ENCODE measurements at places on chromosomes 13 and 19. TPM values are rescaled to one million over a fixed set of nuclear protein-coding genes. Genes with fewer than 3 reads are reported as not detected.

ZBTB32 gene
- total RNA-seq: 0.72 TPM

ZNF324B gene
- 8.5 TPM for total RNA-seq

ABHD13 gene
- total RNA-seq: 12.8 TPM

CBY2 gene
- not detected for total RNA-seq

KIR2DL1 gene
- 0.36 TPM for total RNA-seq

DNA sequence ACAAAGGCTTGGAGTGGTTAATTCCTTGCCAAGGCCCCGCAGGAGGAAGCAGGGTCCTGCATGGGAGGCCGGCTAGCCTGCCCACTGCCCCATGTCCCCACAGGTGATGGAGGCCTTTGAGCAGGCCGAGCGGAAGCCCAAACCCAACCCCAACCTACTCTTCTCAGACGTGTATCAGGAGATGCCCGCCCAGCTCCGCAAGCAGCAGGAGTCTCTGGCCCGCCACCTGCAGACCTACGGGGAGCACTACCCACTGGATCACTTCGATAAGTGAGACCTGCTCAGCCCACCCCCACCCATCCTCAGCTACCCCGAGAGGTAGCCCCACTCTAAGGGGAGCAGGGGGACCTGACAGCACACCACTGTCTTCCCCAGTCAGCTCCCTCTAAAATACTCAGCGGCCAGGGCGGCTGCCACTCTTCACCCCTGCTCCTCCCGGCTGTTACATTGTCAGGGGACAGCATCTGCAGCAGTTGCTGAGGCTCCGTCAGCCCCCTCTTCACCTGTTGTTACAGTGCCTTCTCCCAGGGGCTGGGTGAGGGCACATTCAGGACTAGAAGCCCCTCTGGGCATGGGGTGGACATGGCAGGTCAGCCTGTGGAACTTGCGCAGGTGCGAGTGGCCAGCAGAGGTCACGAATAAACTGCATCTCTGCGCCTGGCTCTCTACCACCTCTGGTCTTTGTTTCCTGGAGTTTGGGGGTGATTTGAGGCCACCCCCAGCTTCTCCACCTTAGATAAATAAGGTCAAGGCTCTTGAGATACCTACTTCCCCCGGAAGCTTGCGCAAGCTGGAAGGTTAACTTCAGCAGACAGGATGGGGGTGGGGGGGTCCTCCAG, 2.6 kb downstream of the B3GNT8 start:
- DNase-seq: no peak

- DNase-seq: peak; percentile 71
Measured at GRCh38 chr13:51803422-51804294, at the start of gene DHRS12. Gene DHRS12 (minus strand): TSS chr13:51804163. CDS start chr13:51799659, 4,504 bp downstream.

- DNase-seq: no peak
Measured at GRCh38 chr19:13764821-13765394, 586 bp downstream of the MRI1 start.

DNA sequence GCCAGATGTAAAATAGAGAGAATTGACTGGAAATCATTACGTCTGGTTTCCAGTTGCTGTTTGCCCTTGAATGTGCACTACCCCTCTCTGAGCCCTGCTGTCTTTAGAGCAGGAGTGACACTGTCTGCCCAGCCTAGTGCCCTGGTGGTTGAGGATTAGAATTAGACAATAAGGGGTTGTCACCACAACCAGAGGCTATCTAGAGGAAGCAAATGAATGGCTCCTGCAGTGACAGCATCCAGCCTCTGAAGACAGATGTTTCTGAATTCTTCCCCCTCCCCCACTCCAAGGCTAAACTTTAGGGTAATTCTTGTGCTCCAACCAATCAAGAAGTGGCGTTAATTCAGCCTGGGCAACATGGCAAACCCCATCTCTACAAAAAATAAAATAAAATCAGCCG, 2.0 kb downstream of the RAB8A start:
- DNase-seq: no peak

DNA sequence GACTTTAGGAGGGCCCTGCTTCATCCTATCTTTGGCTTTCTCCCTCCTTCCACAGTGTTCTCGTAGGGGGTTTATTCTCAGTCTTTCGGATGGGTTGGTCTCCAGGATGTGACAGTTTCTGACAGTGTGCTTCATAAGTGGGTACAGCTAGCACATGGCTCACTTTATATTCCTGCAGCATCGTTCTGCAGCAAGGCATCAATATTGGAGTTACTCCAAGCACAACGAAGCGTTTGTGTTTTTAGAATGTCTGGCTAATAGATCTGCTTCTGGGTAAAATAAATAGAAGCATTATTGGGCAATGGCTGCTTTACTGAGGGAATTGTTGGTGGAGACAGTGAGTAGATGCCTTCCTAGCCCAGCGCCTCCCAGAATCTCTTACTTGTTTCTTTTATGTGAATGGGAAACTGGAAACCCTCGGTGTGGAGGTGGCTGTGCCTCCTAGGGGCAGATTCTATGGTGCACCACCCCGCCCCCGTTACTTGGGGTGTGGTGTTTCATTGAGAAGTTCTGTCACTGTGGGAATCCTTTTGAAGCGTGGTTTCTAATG, 2.0 kb downstream of the FARP1 start:
- no peak for DNase-seq

GRCh38 chr13:53240401-53241025, 211.9 kb downstream of the OLFM4 start:
- DNase-seq: no peak

GRCh38 chr19:49427855-49428546, 2.8 kb downstream of the GFY start:
- no peak for DNase-seq
